Ureter (tissue), 1 donor: ENCODE measurements at places on chromosomes 1 and 21. TPM values are rescaled to one million over a fixed set of nuclear protein-coding genes. Genes with fewer than 3 reads are reported as not detected.
A peak's percentile ranks its signal among the peaks of the same experiment; 100 is the strongest.

DNA sequence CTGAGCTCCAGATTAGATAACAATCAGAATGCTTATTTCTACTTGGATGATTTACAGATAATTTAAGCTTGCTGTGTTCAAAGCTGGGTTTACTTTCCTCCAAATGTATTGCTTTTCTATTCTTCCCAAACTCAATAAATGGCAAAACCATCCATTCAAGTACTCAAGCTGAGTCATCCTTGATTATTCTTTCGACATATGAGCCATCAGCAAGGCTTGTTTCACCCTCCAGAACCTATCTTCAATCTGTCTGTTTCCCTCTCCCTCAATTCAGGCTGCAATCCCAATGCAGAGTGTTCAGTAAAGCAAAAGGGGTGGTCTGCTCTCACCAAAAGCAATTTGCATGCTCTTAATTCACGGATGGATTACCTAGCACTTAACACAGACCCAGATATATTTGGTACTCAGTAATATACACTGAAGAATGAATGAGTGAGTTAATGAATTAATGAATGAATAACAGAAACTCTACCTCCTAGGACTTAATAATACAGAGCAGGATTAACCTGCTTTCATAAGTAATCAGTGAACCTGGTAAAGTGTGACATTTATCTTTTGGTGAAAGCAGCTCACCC is 41.9 kb downstream of the DDR2 start:
- no peak for DNase-seq

GRCh38 chr21:46078978-46079351 is 18.9 kb upstream of the COL6A2 start:
- DNase-seq: no peak

- peak; percentile 52 for DNase-seq
These were observed 569 bp downstream of the RCAN3 start for GRCh38 chr1:24503059-24503751.

- DNase-seq: no peak
These were observed 677 bp downstream of the PRKAA2 start for GRCh38 chr1:56645677-56646305.

DNA sequence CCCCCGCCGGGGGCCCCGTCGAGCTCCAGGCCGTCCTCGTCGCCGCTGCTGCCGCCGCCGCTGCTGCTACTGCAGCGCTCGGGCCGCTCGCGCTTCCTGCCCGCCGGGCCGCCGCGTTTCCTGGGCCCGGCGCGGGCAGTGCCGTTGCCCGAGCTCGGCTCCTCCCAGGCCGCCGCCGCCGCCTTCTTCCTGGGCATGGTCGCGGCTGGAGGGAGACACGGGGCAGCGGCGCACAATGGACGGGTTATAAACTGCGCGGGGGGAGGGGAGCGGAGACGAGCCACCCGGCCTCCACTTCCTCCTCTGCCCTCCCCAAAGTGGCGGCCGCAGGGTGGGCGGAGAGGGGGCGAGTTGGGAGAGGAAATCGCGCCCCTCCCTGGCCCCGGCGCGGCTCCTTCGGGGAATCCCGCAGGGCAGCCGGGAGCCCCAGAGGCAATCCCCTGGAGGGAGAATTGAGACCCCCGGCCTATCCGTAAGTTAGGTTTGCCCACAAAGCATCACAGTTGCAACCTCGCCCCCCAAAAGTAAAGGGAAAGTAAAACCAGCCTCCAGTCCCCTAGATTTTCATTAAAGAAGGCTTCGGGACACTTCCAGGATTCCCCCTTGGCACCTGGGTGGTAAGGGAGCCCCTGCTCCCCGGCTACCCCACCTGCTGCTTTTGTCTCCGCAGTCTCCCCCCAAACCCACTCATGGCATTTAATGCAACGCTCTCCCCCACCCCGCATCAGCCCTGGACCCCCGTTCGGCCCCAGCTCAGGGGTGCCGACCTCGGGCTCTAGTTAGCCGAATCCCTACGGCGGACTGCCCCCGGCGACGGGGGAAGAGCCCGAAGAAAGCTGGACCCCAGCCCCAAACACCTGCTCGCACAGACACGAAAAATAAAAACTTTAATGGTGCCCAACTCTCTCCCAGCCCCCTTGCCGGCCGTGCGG is 893 bp downstream of the RCC2 start:
- peak; percentile 76 for DNase-seq

GRCh38 chr1:89896105-89896942 is 75.5 kb downstream of the LRRC8D start:
- no peak for DNase-seq

DNA sequence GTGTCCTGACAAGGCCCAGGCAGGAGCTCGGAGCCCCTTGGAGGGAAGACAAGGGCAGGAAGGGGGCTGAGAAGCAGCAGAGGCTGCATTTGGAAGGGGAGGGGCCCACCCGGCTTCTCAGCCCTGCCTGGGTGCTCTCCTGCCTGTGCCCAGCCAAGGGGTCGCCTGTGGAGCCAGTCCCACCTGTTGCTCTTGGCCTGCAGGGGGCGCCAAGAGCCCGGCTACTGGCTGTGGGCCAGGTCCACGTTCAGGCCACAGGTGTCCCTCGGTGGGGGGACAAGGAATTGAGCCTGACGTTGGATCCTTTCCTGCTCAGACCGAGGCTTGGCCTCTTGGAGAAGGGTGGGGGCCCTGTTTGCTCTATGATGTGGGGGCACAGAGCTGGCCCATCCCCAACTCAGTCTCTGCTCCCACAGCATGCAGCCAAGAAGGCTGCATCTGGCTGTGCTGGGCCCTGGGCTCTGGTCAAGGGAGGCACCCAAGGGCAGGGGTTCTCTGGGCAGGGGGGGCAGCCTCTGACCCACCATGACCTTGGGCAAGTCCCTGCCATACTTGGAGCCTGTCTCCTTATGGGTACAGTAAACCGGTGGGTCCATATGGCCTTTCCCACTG is 10.9 kb downstream of the WNT4 start:
- DNase-seq: no peak

GRCh38 chr1:98053471-98054366 is 132.9 kb upstream of the DPYD start:
- peak; percentile 56 for DNase-seq

- DNase-seq: no peak
These were observed 60.0 kb upstream of the IVNS1ABP start for GRCh38 chr1:185376840-185377635.

DNA sequence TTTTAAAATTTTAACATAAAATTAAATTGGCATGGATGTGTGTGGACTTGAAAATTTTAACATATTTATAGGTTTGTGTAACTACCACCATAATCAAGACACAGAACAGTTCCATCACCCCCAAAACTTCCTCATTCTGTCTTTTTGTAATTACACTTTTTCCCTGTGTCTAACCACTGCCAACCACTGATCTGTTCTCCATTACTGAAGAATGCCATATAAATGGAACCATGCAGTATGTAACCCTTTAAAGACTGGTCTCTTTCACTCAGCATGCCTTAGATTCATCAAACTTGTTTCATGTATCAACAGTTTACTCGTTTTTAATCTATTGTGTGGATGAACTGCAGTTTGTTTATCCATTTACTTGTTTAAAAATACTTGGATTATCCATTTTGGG is 13.0 kb upstream of the AHCYL1 start:
- no peak for DNase-seq

DNA sequence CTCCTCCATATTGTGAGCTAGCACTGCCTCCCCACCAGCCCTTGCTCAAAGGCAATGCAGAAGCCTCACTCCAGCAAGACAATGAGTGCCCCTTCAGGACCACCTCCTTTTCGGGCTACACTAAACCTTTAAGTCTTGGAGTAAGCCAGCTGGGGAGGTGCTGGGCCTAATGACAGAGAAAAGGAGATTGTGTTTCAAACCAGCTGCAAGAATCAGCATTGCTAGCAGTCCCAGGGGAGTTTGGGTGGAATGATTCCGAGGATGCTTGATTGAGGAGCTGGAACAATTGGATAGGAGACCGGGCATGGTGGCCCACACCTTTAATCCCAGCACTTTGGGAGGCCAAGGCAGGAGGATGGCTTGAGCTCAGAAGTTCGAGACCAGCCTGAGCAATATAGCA is 54.1 kb upstream of the GPR37L1 start:
- no peak for DNase-seq

DNA sequence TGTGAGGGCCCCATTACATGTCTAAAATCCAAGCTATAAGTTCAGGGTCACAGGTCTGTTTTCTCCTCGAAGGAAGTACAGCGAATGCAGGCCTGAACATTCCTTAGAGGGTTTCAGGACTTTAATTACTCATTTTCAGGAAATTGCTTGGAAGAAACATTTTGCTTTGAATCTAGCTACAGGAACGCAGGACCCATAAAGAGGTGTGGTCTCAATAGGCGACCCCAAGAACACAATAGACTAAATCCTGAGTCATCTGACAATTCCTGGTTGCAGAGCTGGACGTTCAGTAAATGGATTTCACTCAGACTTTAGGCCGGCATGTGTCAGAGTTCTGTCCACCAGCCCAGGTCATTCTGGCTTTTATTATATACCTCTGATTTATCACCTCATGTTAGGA is 1.0 kb upstream of the ERG start:
- DNase-seq: no peak

GRCh38 chr21:40850071-40850470 is 3.1 kb upstream of the DSCAM start:
- DNase-seq: no peak

GRCh38 chr1:118788463-118788862 is 199.7 kb downstream of the TBX15 start:
- peak; percentile 60 for DNase-seq

- no peak for DNase-seq
These were observed 876 bp downstream of the RAB29 start for GRCh38 chr1:205774198-205775014.

DNA sequence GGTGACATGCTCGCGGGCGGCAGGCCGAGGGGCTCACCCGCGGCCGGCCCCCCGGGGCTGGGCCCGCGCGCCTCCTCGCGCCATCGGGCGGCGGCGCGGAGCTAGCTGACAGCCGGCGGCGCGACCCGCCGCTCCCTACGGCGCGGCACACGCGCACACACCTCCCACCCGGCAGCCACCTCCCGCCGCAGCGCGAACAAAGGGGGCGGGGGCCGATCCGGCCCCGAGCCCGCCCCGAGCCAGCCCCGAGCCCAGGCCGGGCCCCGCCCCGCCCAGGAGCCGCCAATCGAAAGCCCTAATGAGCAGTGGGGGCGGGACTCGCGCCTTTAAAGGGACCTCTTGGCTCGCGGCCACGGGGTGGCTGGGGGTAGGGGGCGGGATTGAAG is at the start of gene KIF21B:
Gene KIF21B, minus strand, starts transcription at position 198 of the 386 bp plus-strand sequence. CDS start 331 bp downstream, outside the sequence.
- DNase-seq: peak; percentile 82

DNA sequence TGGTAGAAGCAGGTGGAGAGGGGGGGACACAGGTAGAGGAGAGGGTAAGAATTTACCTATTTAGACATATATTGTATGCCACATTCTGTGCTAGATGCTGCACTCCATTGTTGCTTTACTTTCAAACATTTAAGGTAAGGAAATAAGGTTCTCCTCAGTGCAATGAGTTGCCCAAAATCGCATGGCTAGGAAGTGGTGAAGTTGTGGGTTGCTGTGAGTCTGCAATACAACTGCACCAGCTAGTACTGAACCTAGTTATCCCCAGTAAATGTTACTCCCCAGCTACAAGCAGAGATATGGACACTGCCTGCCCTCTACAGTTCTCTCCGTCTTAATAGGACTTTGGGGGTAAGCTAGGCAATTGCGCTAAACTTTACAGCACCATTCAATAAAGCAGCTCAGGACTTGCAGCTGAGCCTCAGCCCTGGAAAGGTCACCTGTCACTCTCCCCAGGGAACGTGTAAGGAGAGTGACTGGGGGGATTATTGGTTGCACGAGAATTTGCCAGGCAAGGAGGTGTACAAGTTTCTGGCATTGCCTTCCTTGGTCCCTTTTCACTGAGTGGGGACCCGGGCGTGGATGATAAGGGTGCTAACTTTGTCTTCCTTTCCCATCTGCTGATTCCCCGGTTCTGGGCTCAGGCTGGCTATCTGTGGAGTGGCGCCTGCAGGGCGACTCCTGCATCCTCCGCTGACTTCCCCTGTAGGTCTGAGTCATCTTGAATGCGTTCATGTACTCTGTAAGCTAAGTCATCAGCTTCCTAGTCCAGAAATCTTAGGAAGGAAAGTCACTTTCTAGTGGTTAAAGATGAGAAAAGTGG is 71.3 kb upstream of the CNTN2 start:
- no peak for DNase-seq

- DNase-seq: peak; percentile 51
These were observed 730 bp downstream of the NOS1AP start for GRCh38 chr1:162070094-162070748.

- no peak for DNase-seq
These were observed 10.5 kb downstream of the C1orf198 start for GRCh38 chr1:230857822-230858221.

DNA sequence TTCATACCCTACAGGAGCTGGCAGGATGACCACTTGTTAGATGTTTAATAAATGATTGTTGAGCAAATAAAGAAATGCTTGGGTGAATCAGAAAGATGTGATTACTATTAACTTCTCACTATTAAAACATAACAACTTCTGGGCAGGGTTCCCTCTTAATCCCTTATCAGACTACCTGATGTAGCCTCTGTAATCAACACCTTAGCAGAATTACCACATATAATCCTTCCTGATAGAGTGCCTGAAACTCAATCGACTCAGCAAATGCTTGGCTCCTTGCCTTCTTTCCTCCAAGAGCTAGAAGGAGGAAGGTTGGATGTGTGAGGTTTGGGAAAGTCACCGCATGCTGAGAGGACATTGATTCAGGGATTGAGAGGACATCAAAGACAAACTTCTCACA is 34.8 kb upstream of the DSCAM start:
- DNase-seq: no peak

- DNase-seq: no peak
These were observed 39.2 kb downstream of the CAMK2N1 start for GRCh38 chr1:20446796-20447195.

DNA sequence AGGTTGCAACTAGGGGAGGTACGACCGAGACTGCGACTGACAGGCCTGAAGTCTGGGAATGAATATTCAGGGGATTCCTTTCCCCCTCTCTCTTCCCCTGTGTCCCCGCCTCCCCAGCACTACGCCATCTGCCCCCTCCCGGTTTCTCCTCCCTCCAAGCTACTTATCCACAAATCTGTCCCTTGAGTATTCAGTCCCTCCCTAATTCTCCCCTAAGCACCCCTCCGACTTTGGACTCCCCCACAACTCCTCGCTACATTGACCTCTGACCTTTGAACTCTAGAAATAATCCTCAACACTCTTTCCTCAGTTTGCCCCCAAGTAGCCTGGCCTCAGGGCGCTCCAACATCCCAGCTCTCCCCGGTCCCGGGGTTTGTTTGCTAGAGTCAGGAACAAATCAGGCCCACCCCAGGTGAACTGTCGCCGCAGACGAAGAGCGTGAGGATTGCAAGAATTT is 393 bp downstream of the LYSMD1 start:
- DNase-seq: peak; percentile 60

GRCh38 chr1:213003256-213003655 is 12.4 kb downstream of the ANGEL2 start:
- DNase-seq: no peak

GRCh38 chr1:246318622-246319021 is 188.5 kb downstream of the SMYD3 start:
- no peak for DNase-seq

- peak; percentile 86 for DNase-seq
These were observed 19.4 kb downstream of the NADK start for GRCh38 chr1:1758692-1759455.

Gene KIAA0319L
- 74.6 TPM for total RNA-seq

Gene ETV3L
- total RNA-seq: not detected

Gene CD5L
- total RNA-seq: not detected

Gene TMEM39B
- 21.9 TPM for total RNA-seq
